Progenitor cell of endocrine pancreas (in vitro differentiated cells): ENCODE measurements at places on chromosomes 5 and 9. TPM values are rescaled to one million over a fixed set of nuclear protein-coding genes. Genes with fewer than 3 reads are reported as not detected.

DNA sequence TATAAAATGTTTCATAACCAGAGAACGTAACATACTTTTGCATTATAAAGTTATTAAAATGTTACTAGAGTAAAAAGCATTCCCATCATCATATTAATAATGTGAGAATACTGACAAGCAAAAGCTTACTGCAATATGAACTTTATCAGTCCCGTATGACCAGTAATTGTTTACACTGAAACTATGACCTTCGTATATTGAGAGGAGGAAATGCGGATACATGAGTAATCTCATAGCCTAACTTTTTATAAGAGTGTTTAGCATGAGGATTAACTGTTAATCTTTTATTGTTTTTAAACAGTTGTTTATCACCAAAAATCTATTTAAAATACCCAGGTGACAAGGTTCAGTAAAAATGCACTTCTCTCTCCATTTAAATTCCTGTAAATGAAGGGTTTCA, 272.4 kb downstream of the SLF1 start:
- no peak overlapping the region for H3K27ac ChIP-seq
- no peaks in the 10 kb centered on the region for H3K27me3 ChIP-seq
- H3K4me3 ChIP-seq = no peak overlapping the region
- H3K36me3 ChIP-seq = no peaks in the 10 kb centered on the region
- DNase-seq = no peak

DNA sequence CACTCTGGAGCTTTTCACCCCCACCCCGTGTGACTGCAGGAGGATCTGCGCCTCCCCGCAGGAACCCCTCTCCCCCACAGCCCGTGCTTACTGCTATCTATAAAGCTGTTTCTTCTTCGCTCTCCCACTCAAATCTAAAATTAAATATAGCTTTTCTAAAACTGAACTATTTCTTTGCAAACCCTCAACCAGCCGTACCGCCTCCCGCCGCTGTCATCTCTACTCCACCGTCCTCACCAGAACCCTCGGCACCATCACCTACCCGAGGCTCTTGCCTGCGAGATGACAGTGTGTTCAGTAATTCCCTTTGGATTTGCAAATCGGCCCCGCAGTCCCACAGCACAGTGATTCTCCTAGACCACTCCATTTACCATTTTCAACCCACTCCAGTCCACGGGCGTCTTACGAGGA, 13.6 kb downstream of the LPCAT1 start:
- H3K4me1 ChIP-seq = peaks cover 6% of the 10 kb centered on the region
- no peaks in the 10 kb centered on the region for H3K27me3 ChIP-seq
- no peak for DNase-seq

DNA sequence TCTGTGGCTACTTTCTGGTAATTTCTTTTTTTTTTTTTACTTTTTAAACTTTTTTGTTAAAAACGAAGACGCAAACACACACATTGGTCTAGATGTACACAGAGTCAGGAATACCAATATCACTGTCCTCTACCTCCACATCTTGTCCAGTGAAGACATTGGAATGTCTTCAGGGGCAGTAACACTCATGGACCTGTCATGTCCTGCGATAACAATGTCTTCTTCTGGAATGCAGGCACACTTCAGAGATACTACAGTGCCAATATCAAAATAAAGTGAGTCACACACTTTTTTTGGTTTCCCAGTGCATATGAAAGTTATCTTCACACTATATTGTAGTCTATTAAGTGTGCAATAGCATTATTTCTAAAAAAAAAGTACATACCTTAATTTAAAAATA, 175.9 kb downstream of the ARRDC3 start:
- no peak for DNase-seq
- no peaks in the 10 kb centered on the region for H3K36me3 ChIP-seq
- no peak overlapping the region for H3K27ac ChIP-seq
- H3K4me3 ChIP-seq = no peak overlapping the region

GRCh38 chr9:94173632-94174031, 85.5 kb upstream of the ZNF169 start:
- H3K36me3 ChIP-seq = peaks cover 7% of the 10 kb centered on the region
- no peak for DNase-seq
- peak overlapping the region; percentile 16 for H3K27ac ChIP-seq

DNA sequence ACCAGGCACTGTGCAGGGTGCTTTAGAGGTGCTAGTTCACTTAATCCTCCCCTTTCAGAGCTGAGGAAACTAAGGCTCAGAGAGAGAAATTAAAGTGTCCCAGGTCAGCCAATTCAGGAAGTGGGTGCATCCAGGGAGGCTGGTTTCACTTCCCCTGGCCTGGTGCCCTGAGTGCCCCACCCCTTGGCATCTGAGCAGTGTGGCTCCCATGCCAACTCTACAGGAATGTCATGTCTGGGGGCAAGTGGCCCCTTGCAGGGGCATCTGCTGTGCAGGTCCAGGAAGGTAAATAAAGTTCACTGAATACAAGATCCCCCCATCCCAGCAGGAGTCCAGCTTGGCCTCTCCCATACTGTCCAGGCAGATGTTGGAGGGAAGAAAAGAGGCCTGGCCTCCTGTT, 4.4 kb upstream of the N4BP3 start:
- H3K36me3 ChIP-seq = no peaks in the 10 kb centered on the region
- no peak for DNase-seq
- no peaks in the 10 kb centered on the region for H3K4me1 ChIP-seq
- no peak overlapping the region for H3K4me3 ChIP-seq
- H3K27me3 ChIP-seq = peaks cover 24% of the 10 kb centered on the region
- no peak overlapping the region for H3K27ac ChIP-seq

DNA sequence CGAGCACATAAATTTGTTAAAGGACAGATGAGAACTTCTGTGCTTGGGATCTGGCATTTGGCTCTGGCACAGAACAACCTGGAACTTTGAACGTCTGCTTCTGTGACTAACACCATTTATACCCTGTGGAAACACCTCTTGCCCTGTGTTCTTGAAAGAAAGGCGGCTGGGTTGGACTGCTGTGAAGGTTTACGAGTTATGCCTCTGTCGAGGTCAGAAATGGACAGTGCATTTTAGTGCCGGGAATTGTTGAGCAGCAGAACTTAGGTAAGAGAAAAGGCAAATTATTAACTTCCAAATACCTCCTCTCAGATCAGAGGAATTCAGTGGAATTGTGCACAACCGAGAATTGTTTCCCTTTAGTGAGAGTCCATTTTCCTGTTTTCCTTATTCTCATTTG, 14.1 kb upstream of the INIP start:
- no peaks in the 10 kb centered on the region for H3K4me1 ChIP-seq
- no peaks in the 10 kb centered on the region for H3K36me3 ChIP-seq
- H3K4me3 ChIP-seq = no peak overlapping the region
- H3K27ac ChIP-seq = no peak overlapping the region
- no peak for DNase-seq

DNA sequence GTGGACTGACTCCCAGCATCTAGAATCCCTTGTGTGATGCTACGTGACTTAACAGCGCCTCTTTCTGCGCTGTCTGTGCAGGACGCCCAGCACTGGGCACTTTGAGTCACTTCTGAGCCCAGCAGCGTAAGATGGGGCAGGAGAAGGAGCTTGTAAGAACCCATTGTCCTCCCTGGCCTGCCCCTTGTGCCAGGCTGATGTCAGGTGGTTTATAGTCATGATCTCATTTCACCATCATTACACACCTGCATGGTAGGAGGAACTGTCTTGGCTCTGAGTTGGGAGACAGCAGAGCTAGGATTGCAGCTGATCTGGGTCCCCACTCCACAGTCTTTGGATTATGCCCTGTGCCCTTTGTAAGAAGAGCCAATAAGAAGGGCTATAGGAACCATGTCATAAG, 12.2 kb downstream of the ERGIC1 start:
- no peak overlapping the region for H3K4me3 ChIP-seq
- no peaks in the 10 kb centered on the region for H3K27me3 ChIP-seq
- H3K36me3 ChIP-seq = peaks cover 13% of the 10 kb centered on the region
- DNase-seq = no peak

DNA sequence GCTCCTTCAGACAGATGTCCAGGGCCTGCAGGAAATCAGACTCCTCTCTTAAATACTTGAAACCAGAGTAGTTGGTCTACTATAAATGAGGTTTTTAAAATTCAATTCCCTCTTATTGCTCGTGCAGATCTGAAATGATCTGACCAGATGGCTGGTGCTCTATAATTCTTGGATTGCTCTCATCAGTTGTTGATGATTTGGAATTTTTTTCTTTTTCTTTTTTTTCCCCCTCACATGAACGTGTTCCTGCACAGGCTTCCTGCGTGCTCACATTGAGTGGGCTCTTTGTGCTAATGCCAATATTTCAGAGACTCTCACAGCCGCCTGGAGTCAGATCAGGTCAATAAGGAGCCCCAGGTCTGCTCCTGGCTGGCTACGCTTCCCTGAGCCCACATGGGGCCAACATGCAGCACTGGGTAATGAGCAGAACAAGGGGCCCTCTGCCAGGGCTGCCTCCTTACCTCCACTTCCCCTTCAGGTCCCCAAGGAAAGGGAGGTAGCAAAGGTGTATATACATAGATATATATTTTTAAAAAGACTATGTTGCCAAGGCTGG, 82.0 kb downstream of the SIL1 start:
- no peaks in the 10 kb centered on the region for H3K27me3 ChIP-seq
- H3K4me3 ChIP-seq = no peak overlapping the region
- no peak overlapping the region for H3K27ac ChIP-seq
- no peak for DNase-seq
- H3K4me1 ChIP-seq = no peaks in the 10 kb centered on the region

- peak overlapping the region; percentile 100 for H3K4me3 ChIP-seq
- DNase-seq = no peak
- peaks cover 8% of the 10 kb centered on the region for H3K36me3 ChIP-seq
- H3K27ac ChIP-seq = peak overlapping the region; percentile 69
- no peaks in the 10 kb centered on the region for H3K27me3 ChIP-seq
Measured at GRCh38 chr9:128503870-128504269, 649 bp upstream of the GLE1 start.

DNA sequence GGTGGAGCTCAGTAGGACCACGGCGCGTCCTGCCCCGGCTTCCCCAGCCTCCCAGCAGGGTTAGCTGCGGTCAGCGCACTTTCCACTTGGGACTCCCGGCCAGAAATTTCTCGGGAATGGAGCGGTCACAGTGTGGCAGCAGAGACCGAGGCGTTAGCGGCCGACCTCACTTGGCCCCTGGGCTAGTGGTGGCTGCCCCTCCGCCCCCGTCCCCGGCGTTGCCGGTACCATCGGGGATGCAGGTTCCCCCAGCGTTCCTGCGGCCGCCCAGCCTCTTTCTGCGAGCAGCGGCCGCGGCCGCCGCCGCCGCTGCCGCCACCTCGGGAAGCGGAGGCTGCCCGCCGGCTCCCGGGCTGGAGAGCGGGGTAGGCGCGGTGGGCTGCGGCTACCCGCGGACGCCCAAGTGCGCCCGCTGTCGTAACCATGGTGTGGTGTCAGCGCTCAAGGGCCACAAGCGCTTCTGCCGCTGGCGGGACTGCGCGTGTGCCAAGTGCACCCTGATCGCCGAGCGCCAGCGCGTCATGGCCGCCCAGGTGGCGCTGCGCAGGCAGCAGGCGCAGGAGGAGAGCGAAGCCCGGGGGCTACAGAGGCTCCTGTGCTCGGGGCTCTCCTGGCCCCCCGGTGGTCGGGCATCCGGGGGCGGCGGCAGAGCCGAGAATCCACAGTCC, 460 bp downstream of the DMRTA1 start:
- peak overlapping the region; percentile 94 for H3K4me3 ChIP-seq
- H3K36me3 ChIP-seq = no peaks in the 10 kb centered on the region
- H3K27ac ChIP-seq = peak overlapping the region; percentile 98
- peaks cover 8% of the 10 kb centered on the region for H3K4me1 ChIP-seq

DNA sequence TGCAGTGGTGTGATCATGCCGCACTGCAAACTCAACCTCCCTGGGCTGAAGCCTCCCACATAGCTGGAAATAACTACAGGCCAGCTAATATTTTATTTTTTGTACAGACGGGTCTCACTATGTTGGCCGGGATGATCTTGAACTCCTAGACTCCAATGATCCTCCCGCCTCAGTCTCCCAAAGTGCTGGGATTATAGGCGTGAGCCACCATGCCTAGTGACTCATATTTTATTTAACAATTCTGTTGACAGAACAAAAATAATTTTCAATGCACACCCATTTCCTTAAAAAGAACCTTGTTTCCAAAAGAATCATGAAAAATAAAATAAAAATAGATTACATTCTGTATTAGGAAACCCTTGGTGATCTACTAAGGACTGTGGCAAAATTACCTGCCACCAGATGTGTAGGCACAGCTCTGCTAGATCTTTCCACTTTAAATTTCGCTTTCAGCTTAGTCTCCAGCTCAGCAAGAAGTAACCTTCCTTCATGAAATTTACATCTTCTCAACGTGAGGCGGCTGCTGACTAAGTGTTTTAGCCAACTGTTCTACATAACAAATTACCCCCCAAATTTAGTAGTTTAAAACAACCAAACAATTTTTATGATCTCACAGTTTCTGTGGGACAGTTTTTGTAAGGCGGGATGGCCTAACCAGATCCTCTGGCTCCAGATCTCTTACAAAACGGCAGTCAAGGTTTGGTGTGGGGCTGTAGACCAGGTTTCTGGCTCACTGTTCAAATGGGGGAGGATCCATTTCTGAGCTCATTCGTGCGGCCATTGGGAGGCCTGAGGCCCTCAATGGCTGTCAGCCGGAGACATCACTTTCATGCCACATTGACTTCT, 32.6 kb upstream of the GOLPH3 start:
- H3K4me3 ChIP-seq = no peak overlapping the region
- no peaks in the 10 kb centered on the region for H3K27me3 ChIP-seq
- H3K27ac ChIP-seq = no peak overlapping the region
- H3K36me3 ChIP-seq = no peaks in the 10 kb centered on the region

DNA sequence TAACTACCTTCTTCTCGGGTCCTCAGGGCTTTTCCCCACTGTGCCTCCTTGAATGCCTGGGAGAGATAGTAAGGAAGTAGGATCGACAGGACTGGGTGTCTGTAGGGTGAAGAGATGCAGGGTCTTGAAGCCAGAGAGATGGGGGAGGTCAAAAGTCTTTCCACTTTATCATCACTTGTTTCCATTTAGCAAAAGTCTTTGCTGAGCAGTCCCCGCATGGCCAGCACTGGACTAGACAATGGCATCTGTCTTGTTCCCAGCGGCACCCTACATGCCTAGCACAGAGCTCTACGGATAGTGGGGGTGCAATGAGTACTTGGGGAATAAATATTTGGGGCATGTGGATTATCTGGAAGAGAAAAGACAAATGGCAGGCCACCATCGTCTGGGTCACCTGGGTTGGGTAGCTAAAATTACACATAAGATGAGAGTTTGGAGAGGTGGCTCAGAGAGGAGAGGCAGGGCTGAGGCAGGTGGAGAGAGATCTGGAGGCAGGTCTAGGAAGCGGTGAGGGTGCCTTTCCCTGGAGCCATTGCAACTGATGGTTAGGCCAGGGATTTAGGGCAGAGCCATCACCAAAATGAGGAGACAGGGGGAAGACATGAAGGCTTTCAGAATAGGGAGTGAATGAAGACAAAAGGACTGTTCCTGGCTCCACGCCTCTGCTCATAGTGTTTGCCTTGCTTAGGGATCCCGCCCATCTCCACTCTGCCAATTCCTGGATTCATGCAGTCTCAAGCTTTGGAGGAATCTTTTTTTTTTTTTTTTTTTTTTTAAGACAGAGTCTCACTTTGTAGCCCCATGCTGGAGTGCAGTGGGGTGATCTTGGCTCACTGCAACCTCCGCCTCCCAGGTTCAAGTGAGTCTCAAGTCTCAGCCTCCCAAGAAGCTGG, 250.8 kb upstream of the KLF4 start:
- no peak overlapping the region for H3K4me3 ChIP-seq
- no peak for DNase-seq
- H3K4me1 ChIP-seq = peaks cover 12% of the 10 kb centered on the region
- H3K27me3 ChIP-seq = peaks cover 91% of the 10 kb centered on the region
- no peaks in the 10 kb centered on the region for H3K36me3 ChIP-seq
- H3K27ac ChIP-seq = no peak overlapping the region

PHF24 gene
- 0.29 and 0.38 TPM in 2 replicates for total RNA-seq

SPINK4 gene
- total RNA-seq = 0.91 TPM in 1 of 2 replicates, not detected in the other

DDX4 gene
- not detected in 2 replicates for total RNA-seq

LHX3 gene
- total RNA-seq = not detected in 2 replicates

PCDHA1 gene
- total RNA-seq = not detected in 2 replicates

TRPM3 gene
- total RNA-seq = 1.6 and 2.6 TPM in 2 replicates

C1QTNF3 gene
- total RNA-seq = 9.6 and 11.0 TPM in 2 replicates

PTPRD gene
- 115 and 124 TPM in 2 replicates for total RNA-seq

COQ4 gene
- 64.5 and 68.5 TPM in 2 replicates for total RNA-seq

NME5 gene
- total RNA-seq = 9.9 and 11.0 TPM in 2 replicates
